ENCODE measurements at places on chromosomes 11 and 22.

DNA sequence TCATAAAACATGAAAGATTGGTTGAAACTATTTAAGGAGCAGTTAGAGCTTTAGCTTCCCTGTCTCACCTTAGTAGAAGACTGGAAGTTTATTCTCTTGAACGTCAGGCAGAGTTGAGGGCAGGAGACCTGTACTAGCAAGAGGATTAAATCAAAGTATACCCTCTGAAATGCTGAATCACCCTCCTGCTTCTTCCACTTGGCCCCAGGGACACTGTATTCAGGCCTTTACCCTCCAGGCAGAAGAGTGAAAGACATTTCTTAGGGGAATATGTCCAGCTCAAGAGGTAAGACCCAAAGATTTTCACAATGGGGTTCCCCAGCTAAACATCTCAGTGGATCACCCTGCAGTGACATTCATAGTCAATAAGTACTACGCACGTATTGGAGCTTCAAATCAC, 11.9 kb downstream of the APOA4 start:
- DNase-seq, result no peak

GRCh38 chr11:120285256-120285655, 39.8 kb upstream of the TLCD5 start:
- DNase-seq, result no peak

DNA sequence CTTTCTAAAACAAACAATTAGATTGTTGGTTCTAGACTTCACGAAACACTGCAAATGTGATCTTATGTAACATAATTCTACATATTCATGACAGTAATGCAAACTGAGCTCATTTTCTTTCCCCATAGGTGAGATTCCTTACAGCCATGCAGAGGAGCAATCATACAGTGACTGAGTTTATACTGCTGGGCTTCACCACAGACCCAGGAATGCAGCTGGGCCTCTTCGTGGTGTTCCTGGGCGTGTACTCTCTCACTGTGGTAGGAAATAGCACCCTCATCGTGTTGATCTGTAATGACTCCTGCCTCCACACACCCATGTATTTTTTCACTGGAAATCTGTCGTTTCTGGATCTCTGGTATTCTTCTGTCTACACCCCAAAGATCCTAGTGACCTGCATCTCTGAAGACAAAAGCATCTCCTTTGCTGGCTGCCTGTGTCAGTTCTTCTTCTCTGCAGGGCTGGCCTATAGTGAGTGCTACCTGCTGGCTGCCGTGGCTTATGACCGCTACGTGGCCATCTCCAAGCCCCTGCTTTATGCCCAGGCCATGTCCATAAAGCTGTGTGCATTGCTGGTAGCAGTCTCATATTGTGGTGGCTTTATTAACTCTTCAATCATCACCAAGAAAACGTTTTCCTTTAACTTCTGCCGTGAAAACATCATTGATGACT, 1.5 kb downstream of the OR9G1 start:
- no peak for DNase-seq

DNA sequence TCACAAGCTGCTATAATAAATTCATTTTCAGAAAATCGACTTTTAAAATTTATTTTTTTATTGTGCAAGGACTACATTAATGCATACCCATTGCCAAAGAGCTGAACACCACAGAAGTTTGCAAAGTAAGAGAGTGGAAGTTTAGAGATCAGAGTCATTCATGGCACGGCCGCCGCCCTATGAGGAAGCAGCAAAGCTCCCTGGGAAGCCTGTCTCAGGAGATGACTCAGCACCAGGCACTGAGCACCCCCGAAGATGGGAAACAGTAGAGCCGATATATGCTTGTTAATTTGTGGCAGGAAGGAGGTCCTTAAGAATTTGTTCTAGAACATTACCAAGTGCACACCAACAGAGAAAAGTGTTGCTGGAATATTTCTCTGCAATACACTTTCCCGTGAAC, 693.7 kb downstream of the OPCML start:
- no peak for DNase-seq

DNA sequence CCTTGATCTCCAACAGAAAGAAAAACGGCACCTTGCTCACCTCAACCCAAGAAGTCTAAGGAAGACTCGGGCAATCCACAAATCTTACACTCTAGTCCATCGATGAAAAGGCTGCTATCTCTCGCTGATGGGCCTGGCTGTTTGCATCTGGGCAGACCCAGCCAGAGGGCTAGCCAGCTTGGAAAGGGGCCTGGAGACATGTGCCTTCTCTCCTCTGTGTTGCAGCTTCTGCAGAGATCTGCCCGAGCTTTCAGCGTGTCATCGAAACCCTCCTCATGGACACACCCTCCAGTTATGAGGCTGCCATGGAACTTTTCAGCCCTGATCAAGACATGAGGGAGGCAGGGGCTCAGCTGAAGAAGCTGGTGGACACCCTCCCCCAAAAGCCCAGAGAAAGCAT, 3.2 kb downstream of the SCGB1A1 start:
- DNase-seq, result no peak

DNA sequence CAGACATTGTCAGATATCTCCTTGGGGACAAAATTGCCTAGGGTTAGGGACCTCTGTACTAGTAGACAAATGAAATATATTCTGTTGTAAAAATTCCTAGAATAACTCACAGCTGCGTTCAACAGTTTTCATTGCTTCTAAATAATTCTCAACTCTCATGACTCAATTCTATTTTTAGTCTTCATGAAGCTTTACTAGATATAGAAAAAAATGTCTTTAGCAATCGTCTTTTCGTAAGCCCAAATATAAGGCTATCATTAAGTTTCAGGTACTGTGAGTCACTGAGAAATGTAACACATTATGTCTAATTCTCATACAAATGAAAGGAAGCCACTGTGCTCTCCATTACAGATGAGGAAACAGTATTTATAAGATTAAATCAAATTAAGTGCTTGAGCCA, 6.4 kb downstream of the MMP12 start:
- no peak for DNase-seq

DNA sequence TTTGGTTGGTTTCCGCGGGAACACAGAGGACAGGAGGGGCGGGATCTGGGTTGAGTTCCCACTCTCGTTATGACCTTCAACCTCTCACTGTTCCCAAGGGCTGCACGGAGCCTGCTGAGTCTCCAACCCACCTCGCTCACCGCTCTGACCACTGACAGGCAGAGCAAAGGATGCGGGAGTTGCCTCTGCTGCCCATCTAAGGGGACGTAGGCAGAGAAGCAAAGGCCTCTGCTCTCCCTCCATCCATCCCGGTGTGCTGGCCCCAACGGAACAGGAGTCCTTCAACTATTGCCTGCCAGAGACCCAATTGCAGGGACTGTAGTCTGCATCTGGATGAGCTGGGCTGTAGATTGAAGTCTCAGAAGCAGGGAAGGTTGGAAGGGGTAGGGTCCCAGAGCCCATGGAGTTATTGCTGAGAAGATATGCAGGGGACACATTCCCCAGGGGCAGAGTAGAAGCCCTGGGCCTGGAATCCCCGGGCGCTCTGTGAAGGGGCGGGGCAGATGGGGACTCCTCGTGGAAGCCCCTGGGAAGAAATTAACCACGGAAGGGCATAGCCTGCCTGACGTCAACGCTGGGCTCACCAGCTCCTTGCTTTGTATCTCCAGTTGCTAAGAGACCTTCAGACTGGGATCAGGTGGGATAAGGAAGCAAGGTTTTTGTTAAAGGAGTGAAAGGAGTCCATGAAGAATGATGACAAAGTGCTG, 12.7 kb upstream of the FXYD2 start:
- no peak for DNase-seq

DNA sequence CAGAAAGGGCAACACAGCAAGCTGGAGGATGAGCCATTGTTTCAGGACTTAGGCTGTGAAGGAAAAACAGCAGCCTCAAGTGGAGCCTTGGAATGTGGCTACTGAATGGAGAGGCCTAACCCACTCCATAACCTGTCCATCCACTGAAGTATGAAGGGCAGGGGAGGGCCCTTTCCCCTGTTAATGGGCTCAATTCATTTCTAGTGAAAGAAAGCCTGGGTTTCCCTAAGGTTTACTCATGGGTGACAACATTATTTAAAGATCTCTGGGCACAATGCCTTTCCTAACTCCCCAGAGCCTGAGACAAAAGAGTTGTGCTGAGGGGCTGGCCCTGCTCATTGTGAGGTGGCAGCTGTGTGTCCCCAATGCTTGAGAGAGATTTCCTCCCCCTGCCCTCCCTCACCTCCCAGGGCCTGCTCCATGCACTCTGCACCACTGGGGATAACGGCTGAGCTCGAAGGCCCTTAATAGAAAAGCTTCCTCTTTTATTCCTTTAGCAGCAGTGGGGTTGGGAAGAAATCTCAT, 83.8 kb downstream of the ME3 start:
- no peak for DNase-seq

DNA sequence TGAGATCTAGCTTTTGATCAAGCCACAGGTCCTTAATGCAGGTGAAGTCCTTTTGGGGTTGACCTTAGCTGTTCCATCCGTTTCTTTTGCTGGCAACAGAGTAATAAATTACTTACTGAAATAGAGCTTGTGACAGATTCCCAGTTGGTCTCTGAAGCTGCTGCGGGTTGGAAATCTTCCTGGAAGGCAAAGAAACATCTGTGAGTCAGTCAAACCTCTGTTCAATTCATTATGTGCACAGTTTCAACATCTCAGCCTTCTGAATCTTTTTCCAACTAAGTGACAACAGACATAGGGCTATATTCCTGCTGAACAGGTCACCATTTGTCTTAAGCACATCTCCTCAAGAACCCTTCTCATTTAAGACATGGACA, 88.9 kb upstream of the DDI1 start:
- DNase-seq, result no peak

DNA sequence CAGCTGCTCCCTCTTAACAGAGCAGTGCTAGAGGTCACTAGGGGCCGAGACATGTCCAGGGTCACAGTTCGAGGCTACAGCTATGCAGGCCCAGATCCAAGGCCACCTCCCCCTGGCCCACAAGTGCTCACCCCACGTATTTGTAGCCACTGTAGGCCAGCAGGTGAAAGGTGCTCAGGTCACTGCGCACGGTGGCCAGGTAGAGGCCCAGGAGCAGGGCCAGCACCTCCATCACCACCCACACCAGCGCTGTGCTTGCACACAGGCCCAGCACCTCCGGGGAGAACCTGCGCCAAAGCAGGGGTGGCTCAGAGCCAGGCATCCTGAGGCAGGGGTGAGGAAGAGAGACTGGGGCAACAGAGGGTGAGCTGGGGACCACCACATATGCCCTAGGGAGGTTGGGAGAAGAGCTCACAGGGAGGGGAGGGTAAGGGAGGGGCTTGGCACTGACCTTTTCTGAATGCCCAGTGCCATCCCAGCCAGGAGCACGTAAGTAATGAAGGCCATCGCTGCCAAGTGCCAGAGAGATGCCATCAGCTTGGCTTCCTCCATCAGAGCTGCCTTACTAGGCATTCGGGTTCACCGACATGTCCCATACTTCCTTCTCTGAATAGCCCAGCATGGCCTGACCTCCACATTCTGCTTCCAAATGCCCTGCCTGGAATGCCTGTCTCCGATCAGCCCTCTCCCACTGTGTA, 3.5 kb downstream of the YIF1A start:
- DNase-seq, result no peak

GRCh38 chr11:88475991-88476418, 138.5 kb upstream of the CTSC start:
- DNase-seq, result no peak

DNA sequence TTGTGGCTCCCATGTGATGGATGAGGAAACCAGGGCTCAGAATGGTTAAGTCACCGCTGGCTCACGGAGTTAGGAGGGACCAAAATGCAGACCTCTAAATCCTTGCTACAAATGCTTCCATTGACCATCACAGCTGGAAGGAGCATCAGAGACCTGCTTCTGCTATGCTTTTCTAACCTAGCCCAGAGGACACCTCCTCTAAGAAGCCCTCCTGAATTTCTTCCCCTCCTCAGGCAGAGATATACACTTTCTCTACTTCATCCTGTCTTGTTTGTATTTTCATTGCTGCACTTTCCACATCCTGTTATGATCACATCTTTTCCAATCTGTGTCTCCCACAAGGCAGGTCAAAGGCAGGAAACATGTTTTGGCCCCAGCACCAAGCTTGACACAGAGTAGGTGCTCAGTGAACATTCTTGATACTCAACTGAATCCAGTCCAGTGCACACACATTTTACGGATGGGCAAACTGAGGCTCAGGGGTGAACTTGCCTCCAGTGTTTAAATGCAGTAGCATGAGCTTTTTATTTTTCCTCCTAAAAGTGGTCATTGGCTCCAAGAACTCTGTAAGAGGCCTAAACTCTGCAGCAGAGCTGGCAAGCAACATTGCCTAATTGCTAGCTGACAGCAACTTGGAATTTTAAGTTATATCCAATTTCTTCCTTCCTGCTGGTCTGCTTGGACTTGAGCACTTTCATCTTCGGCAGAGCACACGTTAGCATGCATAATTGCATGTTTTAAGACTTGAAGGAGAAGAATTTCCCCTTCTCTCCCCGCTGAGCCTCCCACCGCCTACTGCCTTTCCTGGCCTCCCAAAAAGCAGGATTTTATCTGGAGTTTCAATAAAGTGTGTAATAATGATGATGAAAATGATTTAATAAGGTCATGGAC, 12.7 kb downstream of the SCUBE1 start:
- DNase-seq, result no peak

- no peak for DNase-seq
Measured at GRCh38 chr11:80473562-80473961, 1032.7 kb upstream of the TENM4 start.

DNA sequence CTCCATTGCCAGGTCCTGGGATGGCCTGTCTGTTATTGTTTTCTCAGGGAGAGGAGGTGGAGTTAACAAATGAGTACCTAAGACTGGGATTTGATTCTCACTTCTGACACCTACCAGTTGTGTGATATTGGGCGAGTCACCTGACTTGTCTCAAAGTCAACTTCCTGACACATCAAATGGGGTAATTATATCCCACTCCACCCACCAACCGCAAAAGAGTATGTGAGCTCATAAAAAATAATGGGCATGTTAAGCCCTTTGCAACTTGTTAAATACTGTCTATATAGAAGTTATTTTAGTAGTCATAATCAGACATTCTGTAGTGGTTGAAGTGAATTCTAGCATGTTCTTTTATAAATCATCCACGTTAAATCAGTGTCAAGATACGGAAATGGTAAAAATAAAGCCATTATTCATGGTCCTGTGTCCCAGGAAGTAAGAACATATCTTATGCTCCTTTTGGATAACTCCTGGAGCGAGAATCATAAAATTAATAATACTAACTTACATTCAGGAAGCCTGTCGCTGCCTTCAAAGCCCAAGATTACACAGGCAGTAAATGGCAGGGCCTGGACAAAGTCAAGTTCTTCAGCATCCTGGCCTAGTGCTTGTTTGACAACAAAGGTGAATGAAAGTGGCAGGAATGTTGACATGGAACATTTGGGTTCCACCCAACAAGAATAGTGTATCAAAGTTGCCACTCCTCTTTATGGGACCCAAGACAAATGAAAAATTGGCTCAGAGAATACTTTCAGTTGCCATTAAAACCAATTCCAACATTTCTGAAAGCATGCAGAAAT, 54.3 kb downstream of the SYTL2 start:
- DNase-seq, result no peak

DNA sequence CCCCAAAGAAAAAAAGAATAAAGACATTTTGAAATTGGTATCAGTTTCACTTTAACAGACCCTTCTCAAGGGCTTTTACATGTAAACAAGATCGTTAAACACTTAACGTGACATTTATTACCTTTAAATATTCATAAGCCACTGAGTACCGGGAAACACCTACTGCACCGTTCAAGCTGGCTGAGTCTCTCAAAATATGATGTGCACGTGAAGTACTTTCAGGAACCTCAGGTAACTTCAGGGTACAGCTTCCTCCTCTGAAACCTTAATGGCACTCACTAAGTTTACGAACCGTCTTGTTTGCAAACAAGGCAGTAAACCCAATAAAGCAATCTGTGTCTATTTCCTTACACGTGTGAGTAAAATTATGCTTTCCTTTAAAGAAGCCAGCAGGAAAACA, 105.5 kb upstream of the TENM4 start:
- DNase-seq, result peak; percentile 10

GRCh38 chr22:47307326-47307725, 544.9 kb downstream of the TBC1D22A start:
- DNase-seq, result no peak
